Fibroblast of lung (primary cell): ENCODE measurements at places on chromosomes 3 and 15. TPM values are rescaled to one million over a fixed set of nuclear protein-coding genes. Genes with fewer than 3 reads are reported as not detected.

DNA sequence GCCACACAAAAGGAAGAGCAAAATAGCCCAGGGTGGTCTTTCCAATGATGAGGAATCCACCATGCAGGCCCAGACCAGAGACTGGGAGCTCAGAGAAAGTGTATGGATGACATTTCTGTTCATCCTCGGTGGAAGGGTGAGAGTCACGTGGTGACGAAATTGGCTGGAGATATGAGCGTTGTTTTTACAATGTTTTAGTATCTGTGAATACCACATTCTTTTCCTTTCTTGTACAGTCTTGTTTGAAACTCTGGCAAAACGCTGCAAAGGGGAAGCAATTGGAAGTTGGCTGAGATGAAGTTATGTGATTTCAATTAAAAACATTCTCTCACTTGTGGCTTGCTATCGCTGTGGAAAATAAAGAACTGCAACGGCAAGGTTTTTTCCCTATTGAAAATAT lies 137.5 kb downstream of the MAGI1 start:
- no peak for DNase-seq

- peak; percentile 100 for DNase-seq
Measured at GRCh38 chr3:152298393-152299248, 29.9 kb downstream of the MBNL1 start.

Gene TMEM212
- total RNA-seq = not detected in 2 replicates

- no peak for DNase-seq
Measured at GRCh38 chr15:61584410-61584809, 355.3 kb upstream of the RORA start.

DNA sequence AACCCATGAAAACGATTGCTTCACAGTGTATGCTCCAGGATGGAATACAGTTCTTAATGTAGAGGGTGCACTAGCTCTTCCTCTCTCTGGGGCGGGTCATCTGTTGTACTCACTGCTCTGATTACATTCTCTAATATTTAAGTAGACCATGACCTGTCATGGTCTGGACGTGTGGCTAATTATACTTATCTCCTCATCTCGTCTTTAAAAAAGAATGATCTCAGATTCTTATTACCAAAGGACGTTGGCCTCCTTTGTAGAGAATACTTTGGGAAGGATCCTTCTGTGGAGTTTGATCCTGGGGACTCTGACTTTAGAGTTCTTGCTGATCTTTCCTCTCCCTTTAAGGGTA lies 48.4 kb upstream of the TRAK1 start:
- peak; percentile 32 for DNase-seq

Gene NTRK3
- 0.77 TPM in 1 of 2 replicates, not detected in the other for total RNA-seq

- DNase-seq = no peak
Measured at GRCh38 chr3:182829761-182830405, 36.6 kb downstream of the ATP11B start.
